ENCODE measurements at places on chromosomes 11 and 22.
A peak's percentile ranks its signal among the peaks of the same experiment; 100 is the strongest.

DNA sequence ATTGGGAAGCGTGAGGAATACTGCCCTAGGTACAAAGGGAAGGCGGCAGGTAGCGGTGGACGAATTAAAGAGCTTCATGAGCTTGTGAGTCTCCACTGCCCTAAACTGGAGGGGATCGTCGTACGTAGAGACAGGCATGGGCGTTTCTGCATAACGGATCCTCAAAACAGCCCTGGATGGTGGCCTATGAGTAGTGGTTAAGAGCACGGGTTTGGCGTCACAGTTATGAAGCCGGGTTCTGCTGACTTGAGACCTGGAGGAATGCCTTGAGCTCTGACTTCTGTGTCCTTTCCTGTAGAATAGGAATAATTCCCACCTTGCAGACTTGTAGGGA lies 335 bp downstream of the TMEM138 start:
- peak; percentile 48 for DNase-seq

- DNase-seq = peak; percentile 68
Measured at GRCh38 chr11:120771551-120772060, 252.3 kb upstream of the TBCEL start.

GRCh38 chr11:117152066-117152465 lies 8.0 kb downstream of the PAFAH1B2 start:
- no peak for DNase-seq

GRCh38 chr11:58693026-58693425 lies 38.7 kb downstream of the GLYAT start:
- no peak for DNase-seq

DNA sequence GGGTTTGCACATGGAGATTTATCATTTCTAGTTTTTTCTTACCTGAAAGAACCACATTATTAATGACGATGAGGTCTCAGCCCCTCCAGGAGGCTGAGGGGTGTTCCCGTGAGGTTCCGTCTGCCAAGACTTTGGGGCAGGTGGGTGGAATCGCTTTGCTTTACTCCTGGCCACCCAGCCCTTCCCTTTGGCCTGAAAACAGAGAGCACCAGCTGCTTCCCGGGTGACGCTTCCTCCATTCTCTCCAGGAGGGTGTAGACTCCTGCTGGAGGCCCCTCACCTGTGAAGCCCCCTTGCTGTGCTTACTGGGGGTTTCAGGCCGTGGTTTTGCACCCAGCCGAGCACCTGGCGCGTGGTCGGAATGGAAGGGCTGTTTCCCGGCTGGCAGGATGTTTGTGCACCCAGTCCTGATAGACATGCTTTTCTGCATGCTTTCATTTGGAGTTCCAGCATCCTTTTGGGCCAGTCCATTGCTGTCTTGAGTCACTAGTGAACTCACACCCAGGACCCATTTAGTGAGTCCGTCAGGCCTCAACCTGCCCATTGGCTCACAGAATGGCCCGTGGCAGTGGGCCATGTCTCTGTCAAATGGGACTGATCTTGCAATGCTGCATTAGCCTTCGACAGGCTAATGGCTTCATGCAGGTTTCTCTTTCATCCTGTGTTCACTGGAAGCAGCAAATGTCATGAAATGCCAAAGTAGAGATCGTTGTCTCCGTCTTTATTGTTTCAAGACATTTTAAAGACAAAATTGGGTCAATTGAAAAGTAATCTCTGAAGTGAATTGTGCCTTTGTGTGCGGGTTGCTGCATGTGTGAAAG lies 360.8 kb downstream of the TBC1D22A start:
- no peak for DNase-seq

DNA sequence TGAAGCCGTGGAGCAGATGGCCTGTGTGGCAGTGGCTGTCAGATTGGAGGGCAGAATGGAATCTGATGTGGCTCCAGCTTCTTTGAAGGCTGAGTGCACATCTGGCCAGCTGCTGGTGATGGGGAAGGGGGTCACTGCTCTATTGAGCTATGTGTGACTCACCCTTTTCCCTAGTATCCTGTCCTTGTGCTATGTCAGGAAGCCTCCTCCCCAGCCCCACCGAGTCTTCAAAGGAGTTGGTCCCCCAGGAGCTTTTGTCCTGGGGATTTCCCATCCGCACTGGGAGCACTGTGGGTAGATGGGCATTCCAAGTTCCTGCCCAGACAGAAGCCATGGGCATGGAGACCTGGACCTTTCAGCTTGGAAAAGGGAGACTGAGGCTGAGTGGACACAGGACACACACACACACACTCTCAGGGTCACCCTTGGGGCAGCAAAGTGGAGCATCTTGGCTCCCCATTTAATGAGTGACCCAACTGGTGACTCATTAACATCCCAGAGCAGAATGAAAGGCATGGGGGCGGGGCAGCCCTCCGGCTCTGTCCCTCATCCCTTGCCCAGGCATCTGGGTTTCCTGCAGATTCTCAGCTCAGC lies 3.3 kb downstream of the SERPINH1 start:
- DNase-seq = no peak

GRCh38 chr22:36465232-36466021 lies 16.0 kb downstream of the TXN2 start:
- DNase-seq = no peak

DNA sequence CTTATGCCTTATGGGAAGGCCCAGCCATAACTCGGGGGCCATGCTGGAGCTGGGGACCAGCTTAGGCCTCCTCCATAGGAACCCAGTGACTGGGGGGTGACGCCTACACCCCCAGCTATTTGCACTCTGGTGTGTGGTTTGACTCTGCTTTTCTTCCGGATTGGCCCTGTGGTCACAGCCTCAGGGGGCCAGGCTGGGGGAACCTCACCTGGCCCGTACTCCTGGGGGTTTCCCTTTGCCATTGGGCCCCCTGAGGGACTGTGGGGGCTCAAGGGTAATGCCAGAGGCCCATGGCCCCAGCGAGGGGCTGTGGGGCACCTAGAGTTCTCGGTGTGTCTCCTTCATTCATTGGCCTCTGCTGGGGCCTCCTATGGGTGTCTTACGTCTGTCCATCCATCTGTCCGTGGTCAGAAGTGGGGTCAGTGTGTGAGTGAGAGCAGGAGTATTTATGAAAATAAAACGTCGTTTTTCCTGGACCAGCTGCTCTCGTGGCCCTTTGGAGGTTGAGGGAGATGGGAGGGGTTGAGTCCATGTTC lies 6.3 kb upstream of the SH3BP1 start:
- DNase-seq = no peak

DNA sequence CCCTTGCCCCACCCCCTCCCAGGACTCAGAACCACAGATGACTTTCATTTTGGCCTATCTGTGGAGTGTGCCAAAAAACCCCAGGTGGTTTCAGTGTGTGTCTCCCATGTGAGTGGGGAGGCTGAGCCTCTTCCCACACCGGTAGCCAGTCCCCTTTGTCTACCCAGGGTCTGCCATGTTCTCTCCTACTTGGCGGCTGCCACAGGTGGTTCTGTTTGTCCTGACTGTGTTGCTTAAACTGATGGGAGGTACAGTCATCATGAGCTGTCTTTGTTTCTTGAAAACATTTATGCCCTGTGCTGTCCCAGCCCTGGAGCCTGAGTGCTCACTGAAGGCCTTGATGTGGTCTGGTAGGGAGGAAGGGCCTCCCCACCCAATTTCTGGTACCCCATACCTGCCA lies 39.7 kb upstream of the SUSD2 start:
- no peak for DNase-seq
